ENCODE measurements at places on chromosomes 16 and 17.

DNA sequence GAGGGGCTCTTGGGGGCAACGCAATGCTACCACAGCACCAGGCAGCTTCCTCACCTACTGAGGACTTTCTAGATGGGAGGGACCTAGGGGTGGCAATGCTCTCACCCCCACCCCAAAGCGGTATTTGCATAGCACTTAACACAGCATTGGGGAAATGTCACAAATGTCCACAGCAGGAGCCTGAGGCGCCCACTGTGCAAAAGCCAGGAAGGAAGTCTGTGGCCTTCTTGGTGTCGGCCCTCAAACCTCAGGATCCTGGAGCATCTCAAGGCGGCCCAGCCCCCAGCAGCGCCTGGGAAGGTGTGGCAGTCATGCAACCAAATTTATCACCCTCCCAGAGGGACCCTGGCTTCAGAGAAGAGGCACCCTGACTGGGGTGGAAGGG is 45.3 kb downstream of the WNT3 start:
- no peak for DNase-seq

DNA sequence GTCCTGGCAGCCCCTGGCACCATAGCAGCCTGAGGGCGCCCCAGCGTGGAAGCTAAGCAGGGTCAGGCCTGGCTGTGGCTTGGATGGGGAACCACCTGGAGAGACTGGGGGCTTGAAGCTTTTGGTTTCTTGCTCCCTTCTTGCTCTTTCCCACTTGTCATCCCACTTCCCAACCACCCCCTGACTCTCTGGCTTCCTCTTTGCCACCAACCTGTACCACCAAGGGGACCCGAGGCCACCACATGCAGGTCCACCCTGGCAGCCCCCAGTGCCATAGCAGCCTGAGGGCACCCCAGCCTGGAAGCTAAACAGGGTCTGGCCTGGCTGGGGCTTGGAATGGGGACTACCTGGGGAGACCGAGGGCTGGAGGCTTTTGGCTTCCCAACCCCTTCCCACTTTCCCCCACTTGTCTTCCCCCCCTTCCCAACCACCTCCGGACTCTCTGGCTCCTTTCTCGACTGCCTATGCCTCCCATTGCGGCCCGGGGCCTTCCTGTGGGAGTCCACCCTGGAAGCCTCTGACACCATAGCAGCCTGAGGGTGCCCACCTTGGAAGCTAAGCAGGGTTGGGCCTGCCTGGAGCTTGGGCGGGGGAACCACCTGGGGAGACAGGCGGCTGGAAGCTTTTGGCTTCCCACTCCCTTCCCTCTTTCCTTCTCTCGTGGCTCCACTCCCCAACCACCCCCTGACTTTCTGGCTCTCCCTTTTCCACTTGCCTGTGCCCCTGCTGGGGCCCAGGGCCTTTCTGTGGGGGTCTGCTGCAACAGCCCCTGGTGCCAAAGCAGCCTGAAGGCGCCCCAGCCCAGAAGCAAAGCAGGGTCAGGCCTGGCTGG is 2294.4 kb downstream of the TP53TG3F start:
- no peak for DNase-seq

- DNase-seq: no peak
These were observed 20.5 kb downstream of the RNF157 start for GRCh38 chr17:76219670-76220383.

DNA sequence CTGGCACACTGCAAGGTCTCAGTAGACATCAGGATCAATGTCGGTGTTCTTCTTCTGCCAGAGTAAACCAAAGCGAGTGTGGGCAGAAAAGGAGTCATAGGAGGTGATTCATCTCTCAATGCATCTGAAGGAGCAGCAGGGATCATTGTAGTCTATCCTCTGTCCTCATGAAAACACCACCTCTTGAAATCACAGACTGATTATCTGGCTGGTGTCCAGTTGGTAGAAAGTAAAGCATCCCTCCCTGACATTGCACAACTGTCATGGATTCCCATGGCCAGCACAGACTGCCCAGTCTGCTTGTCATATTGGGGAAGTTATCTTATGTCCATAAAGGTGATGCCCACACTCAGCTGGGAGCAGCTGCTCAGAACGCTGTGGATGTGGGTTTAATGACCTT is 74.1 kb downstream of the ABCC12 start:
- DNase-seq: no peak

GRCh38 chr17:34567691-34568465 is 11.5 kb upstream of the TMEM132E start:
- no peak for DNase-seq

DNA sequence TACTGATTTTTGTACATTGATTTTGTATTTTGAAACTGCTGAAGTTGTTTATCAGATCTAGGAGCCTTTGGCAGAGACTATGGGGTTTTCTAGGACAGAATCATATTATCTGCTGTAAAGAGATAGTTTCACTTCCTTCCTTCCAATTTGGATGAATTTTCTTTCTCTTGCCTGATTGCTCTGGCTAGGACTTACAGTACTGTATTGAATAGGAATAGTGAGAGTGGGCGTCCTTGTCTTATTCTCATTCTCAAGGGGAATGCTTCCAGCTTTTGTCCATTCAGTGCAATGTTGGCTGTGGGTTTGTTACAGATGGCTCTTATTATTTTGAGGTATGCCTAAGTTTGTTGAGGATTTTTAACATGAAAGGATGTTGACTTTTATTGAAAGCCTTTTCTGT is 290.1 kb downstream of the MAP2K4 start:
- no peak for DNase-seq

GRCh38 chr16:25177831-25178688 is 38.7 kb upstream of the AQP8 start:
- no peak for DNase-seq

- DNase-seq: no peak
These were observed 10.2 kb downstream of the TEX2 start for GRCh38 chr17:64252831-64253230.

DNA sequence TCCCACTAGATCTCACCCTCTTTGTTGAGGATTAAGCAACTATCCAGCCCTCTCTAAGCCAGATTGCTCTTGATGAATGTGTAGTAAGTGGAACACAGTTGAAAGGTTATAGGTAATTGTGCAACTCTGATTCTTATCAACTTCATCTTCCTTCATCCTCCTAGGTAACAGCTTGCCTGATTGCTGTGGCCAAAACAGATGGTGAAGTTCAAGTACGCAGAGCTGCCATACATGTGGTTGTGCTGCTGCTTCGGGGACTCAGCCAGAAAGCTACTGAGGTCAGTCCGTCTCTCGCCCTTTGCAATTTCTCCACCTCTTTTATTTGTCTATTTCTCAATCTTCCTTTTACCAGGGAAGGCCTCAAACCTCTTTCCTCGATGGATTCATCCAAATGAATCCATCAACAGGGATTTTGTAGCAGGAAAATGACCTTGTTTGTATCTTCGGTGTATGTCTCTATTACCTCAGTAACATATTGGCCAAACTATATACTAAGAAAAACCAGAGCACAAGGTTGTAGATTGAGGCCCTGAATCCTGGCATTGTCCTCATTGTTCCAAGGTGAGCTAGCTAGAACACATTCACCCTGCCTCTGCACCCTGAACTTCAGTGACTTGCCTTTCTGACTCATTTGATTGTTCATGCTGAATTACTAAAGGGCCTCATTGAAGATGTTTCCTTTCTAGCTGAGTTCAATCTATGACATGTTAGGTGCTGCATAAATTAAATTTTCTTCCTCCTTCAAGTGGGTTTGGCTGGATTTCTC is 65.1 kb upstream of the HAS3 start:
- no peak for DNase-seq

- DNase-seq: no peak
These were observed 816.9 kb downstream of the CDH11 start for GRCh38 chr16:64304951-64305350.

DNA sequence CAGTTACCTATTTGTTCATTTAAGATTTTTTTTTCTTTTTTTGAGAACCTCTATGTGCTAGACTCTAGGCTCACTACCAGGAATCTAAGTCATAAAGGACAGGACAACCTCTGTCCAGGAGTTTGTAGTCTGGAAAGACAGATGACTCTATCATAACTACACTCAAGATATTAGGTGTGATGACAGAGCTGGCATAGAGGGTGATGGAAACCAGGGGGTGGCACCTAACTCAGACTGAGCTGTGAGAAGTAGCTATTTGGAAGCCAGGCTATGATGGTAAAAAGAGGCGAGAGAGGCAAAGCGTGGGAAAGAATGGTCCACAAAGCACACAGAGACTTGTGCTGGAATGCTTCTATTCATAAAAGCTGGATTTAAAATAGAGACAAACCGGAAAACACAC is 372.3 kb downstream of the SEC14L1 start:
- no peak for DNase-seq

- DNase-seq: no peak
These were observed 54.9 kb upstream of the TANC2 start for GRCh38 chr17:62911114-62911513.

DNA sequence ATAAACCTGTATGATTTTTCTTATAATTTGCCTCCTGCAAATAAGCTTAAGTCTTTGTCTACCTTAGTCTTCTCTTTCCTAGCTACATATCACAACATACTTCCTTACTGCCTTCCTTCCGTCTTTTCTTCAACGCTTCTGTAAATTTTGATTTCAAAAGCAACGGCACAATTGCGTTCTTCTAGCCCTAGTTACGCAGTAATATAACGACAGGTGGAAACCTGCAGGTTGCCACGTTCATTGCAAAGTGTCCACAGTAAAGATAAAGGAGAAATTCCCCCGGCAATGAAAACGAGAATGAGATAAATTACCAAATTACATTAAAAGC is 546 bp upstream of the PSMD7 start:
- DNase-seq: no peak

DNA sequence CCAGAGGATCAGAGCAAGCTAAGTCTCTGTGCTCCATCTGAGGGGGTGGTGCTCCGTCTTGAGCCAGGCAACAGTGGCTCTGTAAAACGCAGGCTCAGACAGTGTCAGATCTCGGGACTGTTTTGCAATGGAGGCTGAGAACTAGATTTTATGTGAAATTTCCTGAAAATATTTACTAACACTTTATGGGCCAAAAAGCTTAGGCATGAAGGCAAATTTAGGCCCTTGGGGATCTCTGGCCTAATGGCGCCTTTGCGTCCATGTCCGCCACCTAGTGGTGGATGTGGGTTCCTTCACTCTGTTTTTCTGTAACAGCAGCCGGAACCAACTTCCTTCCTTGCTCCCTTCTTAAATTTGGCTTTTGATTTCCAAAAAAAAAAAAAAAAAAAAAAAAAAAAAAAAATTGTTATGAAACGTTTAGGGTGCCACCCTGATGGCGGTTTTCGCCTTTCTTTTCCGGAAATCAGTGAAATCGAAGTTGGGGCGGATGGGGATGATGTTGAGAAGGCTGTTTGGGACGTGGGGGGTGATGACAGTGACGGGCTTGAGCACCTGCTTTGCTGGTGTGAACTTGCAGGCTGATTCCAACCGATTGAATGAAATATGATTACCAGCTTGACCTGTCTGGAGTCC is 14.0 kb upstream of the ELAC2 start:
- no peak for DNase-seq

GRCh38 chr16:70704586-70704985 is 18.7 kb upstream of the MTSS2 start:
- peak; percentile 78 for DNase-seq

- DNase-seq: no peak
These were observed 43.6 kb downstream of the NLRC5 start for GRCh38 chr16:57032931-57033330.

- no peak for DNase-seq
These were observed 46.7 kb upstream of the JPH3 start for GRCh38 chr16:87555647-87556046.

GRCh38 chr17:45048795-45049563 is 2.5 kb downstream of the DCAKD start:
- no peak for DNase-seq

- DNase-seq: no peak
These were observed 11.5 kb downstream of the COX10 start for GRCh38 chr17:14080847-14081251.

DNA sequence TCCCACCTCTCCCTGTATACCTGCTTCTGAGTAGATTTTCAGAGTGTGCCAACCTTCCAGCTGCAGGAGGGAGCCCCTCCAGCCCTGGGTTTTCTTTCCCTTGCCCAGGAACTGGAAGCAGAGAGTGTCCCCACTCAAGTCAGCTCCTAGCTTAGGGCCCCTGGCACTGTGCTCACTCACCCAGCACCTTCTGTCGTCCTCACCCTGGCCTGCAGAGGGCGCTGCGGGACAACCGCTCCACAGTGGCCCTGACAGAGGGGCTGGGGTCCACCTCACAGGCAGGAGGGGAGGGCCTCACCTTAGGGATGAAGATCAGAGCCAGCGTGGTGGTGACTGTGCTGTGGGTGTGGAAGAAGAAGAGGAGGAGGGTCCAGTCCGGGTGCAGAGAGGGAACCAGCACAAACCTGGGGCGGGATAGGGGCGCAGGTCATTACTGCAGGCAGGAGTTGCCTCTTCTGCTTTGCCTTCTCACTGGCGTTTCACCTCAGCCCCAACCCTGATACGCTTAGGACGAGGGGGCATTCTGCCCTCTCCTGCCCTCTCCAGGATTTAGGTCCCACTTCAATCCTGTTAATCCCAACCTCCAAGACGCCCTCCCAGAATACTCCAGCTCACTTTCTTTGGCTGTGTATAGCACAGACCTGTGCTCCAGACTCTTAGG is 10.0 kb downstream of the GPR179 start:
- DNase-seq: no peak

GRCh38 chr17:44192750-44193149 is 6.0 kb downstream of the TMUB2 start:
- no peak for DNase-seq

DNA sequence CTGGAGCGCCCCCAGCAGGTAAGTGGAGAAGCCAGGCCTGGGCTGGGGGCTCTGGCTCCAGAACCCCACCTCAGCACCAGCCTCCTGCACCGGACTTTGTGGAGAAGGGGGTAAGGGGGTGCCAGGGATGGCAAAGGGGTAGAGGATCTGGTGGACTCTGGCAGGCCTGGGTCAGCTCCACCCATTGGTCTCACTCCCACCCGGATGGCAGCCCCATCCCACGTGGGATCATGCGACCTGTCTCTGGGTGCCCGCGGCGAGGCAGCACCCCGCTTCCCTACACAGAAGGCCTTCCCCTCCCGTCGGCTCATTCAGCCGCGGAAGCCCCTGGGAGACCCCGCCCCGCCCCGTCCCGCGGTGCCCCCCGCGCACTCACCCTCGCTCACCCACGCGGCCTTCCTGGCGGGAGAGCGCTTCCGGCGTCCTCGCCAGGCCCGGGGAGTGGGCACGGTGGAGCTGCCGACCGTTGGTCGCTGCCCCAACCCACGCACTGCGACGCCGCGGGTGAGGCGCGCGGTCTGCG is 498 bp upstream of the PLEKHG4 start:
- no peak for DNase-seq
